ENCODE measurements at places on chromosomes 1 and 21. TPM values are rescaled to one million over a fixed set of nuclear protein-coding genes. Genes with fewer than 3 reads are reported as not detected.

The TPM3 gene
- total RNA-seq: 392 TPM

DNA sequence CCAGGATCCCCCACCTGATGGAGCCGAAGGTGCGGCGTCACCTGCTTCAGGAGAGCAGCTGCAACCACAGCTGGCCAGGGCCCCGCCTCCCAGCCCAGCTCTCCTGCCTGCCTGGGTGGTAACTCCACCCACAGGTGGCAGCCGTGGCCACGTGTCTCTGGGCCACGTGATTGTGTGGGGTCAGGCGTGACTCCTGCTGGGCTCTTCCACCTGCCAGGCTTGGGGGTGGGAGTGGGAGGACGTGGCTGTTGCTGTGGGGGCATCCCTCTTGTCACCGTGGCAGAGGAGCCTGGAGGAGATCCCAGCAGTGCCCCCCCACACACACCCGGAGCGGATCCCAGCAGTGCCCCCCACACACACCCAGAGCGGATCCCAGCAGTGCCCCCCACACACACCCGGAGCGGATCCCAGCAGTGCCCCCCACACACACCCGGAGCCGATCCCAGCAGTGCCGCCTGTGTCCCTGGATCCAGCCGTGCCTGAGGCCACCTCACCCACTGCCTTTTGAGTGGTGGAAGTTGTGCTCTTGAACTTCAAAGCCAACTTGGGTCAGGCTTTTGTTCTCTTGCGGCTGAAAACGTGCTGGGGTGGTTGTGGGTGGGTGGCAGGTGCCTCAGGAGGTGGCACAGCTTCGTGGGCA lies 32.2 kb downstream of the POFUT2 start:
- no peak overlapping the region for H3K4me3 ChIP-seq
- peaks cover 4% of the 10 kb centered on the region for H3K27me3 ChIP-seq
- DNase-seq: no peak
- H3K36me3 ChIP-seq: peaks cover 5% of the 10 kb centered on the region

DNA sequence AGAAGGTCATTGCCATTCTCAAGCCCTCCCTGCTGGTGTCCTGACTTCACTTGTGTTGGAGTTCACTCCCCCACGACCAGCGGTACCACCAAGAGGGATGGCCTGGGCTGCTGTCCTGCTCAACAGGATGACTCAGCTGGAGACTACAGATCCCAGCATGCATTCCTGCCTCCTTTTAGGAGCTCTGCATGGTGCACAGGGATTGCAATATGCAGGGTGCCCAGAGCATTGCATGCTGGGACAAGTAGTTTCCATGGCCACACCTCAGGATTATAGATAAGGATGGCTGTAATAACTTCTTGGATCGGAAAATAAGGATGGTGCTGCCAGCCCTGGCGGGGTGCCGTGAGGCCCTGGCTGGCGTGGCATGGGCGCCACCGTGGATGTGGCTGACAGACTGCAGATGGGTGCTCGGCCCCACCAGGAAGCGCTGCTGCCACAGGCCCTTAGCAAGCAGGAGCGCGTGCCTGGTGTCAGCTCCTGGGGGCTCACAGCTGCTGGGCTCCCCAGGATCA lies 150.0 kb downstream of the CASZ1 start:
- H3K4me3 ChIP-seq: no peak overlapping the region
- DNase-seq: no peak
- no peak overlapping the region for H3K27ac ChIP-seq
- H3K36me3 ChIP-seq: no peaks in the 10 kb centered on the region
- H3K27me3 ChIP-seq: no peaks in the 10 kb centered on the region
- H3K4me1 ChIP-seq: peaks cover 7% of the 10 kb centered on the region

DNA sequence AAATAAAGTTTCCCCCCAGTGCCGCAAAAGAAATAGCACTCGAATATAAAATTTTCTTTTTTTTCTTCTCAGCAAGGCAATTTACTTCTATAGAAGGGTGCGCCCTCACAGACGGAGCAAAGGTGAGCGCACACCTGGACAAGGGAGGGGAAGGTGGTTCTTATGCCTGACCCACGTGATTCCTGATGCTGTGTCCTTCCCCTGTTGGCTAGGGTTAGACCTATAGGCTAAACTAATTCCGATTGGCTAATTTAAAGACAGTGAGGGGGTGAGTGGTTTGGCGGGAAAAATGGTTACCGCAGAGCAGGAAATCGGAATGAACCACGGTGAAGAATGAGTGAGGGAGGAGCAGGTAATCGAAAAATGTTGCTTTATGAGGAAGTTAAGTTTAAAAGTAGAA lies 607 bp upstream of the FAAH start:
- H3K36me3 ChIP-seq: peaks cover 12% of the 10 kb centered on the region
- H3K27ac ChIP-seq: no peak overlapping the region
- H3K27me3 ChIP-seq: peaks cover 18% of the 10 kb centered on the region
- peak overlapping the region; percentile 67 for H3K4me3 ChIP-seq
- no peaks in the 10 kb centered on the region for H3K4me1 ChIP-seq

- DNase-seq: no peak
- H3K4me1 ChIP-seq: peaks cover 6% of the 10 kb centered on the region
- H3K27me3 ChIP-seq: no peaks in the 10 kb centered on the region
- H3K4me3 ChIP-seq: no peak overlapping the region
- H3K27ac ChIP-seq: peak overlapping the region; percentile 28
- H3K36me3 ChIP-seq: no peaks in the 10 kb centered on the region
These were observed 282.8 kb downstream of the ZNF648 start for GRCh38 chr1:181778640-181779260.

- no peaks in the 10 kb centered on the region for H3K27me3 ChIP-seq
- no peak for DNase-seq
- no peak overlapping the region for H3K27ac ChIP-seq
- H3K36me3 ChIP-seq: peaks cover 4% of the 10 kb centered on the region
These were observed 187.8 kb downstream of the TOMM20 start for GRCh38 chr1:234940841-234941240.

The MCOLN2 gene
- total RNA-seq: not detected

DNA sequence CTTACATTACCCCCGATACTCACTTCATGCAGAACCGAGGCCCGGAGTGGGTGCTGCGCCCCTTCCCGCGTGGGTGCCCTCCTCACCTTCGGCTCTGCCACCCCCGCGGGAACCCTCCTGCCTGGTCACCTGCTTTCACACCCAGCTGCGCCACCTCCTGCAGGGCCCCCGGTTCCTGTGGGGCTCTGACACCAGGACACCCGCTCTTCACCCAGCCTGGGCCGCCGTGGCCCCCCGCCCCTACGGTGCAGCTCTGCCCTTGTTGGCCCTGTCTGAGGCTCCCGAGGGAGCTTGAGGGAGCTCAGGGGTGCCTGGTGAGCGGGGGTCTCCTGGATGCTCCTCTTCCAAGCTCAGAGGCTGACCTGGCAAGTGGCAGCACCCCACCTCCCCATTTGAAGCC lies 19.0 kb downstream of the RRP1 start:
- no peaks in the 10 kb centered on the region for H3K27me3 ChIP-seq
- peaks cover 5% of the 10 kb centered on the region for H3K36me3 ChIP-seq
- no peak for DNase-seq
- no peak overlapping the region for H3K4me3 ChIP-seq
- H3K27ac ChIP-seq: no peak overlapping the region
- no peaks in the 10 kb centered on the region for H3K4me1 ChIP-seq

- H3K36me3 ChIP-seq: no peaks in the 10 kb centered on the region
- peaks cover 7% of the 10 kb centered on the region for H3K4me1 ChIP-seq
- DNase-seq: peak; percentile 97
- peak overlapping the region; percentile 49 for H3K27ac ChIP-seq
- peaks cover 7% of the 10 kb centered on the region for H3K27me3 ChIP-seq
These were observed 3.7 kb downstream of the CD52 start for GRCh38 chr1:26321315-26322041.

DNA sequence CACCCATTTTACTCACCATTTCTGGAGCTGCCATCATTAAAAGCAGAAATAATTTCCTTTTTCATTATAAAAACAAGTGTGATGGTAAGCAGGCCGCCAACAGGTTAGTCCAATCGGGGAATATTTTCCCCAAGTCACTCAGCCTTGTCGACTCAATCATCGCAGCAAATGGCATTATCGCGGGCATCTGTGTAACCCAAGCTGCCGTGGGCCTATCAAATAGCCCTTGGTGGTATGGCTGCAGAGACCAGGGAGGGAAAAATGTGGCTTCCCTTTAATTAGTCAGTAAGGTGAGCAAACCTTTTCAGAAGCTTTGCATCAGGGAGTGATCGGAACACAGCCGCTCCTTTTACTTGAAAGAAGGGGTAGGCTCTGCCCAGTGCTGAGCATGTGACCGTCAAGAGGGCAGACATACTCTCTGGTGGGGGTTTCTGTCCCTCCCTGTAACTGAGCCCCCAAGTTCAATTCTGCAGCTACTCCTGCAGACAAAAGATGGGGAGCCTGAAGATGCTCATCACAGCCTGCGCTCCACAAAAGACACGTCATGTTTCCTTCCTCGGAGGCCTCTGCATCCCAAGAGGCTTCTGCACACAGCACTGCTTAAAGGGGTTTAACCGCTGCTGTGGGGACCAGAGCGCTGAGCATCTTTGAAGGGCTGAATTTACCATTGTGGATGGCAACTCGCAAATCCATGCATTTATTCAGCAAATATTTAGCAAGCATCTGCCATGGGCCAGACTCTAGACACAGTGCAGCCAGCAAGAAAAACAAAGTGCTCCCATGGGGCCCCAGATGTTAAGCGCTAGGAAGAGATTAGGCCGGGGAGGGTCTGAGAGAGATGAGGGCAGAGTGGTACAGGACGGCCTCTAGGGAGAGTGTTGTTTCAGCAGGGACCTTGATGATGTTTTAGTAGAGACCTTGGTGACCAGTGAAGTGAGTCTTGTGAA lies 1.2 kb upstream of the TMPRSS3 start:
- H3K27me3 ChIP-seq: peaks cover 11% of the 10 kb centered on the region
- peaks cover 48% of the 10 kb centered on the region for H3K4me1 ChIP-seq
- peak overlapping the region; percentile 96 for H3K27ac ChIP-seq
- peak; percentile 73 for DNase-seq
- peaks cover 8% of the 10 kb centered on the region for H3K36me3 ChIP-seq
- peak overlapping the region; percentile 79 for H3K4me3 ChIP-seq

- no peak for DNase-seq
- no peaks in the 10 kb centered on the region for H3K36me3 ChIP-seq
- H3K4me3 ChIP-seq: no peak overlapping the region
These were observed 84.6 kb upstream of the B3GALT2 start for GRCh38 chr1:193270996-193271395.

The LIN9 gene
- total RNA-seq: 7.1 TPM

DNA sequence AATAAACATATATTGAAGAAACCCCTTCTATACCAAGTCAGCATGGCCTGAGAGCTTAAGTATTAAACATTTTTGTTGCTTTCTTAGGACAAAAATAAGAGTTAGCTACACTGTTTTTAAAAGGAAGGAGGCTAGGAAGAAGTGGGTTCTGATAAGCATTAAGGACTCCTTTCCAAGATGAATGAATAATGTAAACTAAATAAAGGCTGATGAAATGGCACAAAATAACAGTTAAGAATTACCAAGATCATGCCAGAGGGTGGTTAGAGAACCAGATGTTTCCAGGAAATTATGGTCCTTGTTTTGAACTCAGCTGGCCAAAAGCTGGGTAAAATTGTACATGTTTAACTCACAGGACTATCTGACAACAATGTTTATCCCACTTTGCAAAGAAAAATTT lies 114.1 kb upstream of the ETS2 start:
- H3K4me3 ChIP-seq: no peak overlapping the region
- H3K27me3 ChIP-seq: no peaks in the 10 kb centered on the region
- no peaks in the 10 kb centered on the region for H3K4me1 ChIP-seq
- no peak overlapping the region for H3K27ac ChIP-seq
